ENCODE measurements at places on chromosomes 12 and 14.

GRCh38 chr12:105887131-105887530 is 251.6 kb downstream of the NUAK1 start:
- DNase-seq = no peak

GRCh38 chr12:15633201-15633600 is 156.0 kb downstream of the EPS8 start:
- DNase-seq = no peak

DNA sequence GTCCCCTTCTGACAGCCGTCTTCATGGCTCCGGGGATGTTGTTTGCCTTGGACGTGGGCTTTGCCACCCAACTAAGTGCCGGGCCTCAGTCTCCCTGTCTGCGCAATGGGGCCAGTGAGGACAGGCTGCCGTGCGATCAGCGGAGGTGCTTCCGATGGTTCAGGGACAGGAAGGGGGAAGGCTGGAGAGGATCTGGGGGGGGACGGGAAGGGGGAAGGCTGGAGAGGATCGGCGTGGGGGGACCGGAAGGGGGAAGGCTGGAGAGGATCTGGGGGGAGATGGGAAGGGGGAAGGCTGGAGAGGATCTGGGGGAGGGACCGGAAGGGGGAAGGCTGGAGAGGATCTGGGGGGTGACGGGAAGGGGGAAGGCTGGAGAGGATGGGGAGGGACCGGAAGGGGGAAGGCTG is 3.4 kb downstream of the MMP17 start:
- DNase-seq = no peak

DNA sequence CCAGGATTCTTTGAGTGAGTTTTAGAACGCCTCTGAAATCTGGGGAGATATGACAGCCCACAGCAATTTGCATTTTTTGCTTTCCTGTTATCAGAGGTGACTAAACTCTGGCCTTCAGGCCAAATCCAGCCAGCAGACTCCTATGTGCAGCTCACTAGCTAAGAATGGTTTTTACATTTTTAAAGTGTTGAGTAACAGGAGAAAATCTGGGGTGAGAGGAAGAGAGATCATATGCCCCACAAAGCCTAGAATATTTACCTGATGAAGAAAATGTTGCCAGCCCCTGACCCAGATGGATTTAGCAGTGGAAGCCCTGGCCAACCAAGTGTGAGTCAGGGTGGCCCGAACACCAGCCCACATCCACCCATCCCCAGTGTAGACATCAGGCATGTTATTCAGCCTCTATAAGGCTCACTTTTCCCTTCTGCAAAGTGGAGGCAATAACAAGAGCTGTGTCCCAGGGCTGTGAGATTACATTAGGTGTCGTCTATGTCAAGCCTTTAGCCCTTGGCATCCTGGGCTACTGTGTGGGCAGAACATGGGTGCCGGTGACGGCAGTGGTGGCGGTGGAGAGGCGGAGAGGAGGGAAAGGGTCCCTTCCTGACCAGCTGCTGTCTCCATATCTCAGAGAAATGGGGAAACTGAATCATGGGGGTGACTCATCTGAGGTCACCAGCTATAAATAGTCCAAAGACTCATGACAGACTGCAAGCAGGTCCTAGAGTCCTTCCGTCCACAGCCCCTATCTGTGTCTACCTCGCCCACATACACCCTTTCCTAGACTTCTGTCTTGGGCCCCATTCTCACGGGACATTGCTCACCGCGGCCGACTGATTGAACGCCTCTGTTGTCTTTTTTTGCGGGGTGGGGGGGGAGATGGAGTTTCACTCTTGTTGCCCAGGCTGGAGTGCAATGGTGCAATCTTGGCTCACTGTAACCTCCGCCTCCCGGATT is 32.6 kb upstream of the CD9 start:
- DNase-seq = peak; percentile 5

DNA sequence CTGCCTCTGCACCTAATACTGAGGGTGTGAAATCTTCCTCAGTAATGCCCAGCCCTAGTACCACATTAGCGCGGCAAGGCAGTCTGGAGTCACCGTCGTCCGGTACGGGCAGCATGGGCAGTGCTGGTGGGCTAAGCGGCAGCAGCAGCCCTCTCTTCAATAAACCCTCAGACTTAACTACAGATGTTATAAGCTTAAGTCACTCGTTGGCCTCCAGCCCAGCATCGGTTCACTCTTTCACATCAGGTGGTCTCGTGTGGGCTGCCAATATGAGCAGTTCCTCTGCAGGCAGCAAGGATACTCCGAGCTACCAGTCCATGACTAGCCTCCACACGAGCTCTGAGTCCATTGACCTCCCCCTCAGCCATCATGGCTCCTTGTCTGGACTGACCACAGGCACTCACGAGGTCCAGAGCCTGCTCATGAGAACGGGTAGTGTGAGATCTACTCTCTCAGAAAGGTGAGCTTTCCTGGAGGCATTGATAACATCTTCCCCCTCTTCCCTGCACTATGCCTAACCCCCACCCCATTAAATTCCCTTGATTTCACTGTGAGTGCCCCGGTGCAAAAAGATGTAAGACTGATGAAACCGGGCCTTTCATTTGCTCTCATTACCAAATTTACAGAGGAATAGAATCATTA is 291.4 kb downstream of the NAV3 start:
- no peak for DNase-seq

GRCh38 chr12:52062167-52063081 is 7.4 kb upstream of the ATG101 start:
- DNase-seq = no peak

DNA sequence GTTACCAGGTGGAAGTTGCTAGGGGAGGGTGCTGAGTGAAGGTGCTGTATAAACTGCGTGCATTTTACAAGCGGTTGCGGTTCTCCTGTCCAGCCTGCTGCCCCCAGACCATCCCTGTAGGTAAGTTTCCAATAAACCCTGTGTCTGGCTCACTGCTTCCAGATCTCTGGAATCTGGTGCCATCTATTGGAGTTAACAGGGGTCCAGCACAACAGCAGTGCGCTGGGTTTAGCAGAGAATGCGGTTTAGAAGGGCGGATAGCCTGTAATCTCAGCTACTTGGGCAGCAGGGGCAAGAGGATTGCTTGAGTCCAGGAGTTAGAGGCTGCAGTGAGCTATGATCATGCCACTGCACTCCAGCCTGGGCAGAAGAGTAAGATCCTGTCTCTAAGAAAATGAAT is 4.9 kb downstream of the AACS start:
- DNase-seq = no peak

GRCh38 chr12:38771871-38772270 is 133.5 kb downstream of the CPNE8 start:
- no peak for DNase-seq

DNA sequence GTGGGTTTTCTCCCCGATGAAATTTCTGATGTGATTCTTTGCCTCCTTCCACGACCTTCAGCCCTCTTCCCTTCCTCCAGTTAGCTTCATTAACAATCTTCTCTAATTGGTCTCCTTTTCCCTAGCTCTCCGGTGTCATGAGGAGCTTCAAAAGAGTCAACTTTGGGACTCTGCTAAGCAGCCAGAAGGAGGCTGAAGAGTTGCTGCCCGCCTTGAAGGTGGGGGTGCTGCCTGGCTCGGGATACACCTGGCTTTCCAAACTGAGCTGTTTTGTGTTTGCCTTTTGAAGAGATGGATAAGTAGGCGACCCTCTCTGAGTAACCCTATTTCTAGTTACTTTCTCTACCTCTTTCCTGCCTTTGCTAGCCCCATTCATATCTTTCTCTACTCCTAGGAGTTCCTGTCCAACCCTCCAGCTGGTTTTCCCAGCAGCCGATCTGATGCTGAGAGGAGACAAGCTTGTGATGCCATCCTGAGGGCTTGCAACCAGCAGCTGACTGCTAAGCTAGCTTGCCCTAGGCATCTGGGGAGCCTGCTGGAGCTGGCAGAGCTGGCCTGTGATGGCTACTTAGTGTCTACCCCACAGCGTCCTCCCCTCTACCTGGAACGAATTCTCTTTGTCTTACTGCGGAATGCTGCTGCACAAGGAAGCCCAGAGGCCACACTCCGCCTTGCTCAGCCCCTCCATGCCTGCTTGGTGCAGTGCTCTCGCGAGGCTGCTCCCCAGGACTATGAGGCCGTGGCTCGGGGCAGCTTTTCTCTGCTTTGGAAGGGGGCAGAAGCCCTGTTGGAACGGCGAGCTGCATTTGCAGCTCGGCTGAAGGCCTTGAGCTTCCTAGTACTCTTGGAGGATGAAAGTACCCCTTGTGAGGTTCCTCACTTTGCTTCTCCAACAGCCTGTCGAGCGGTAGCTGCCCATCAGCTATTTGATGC is 797 bp downstream of the ESPL1 start:
- no peak for DNase-seq
